ENCODE measurements at places on chromosomes 2 and 18.

DNA sequence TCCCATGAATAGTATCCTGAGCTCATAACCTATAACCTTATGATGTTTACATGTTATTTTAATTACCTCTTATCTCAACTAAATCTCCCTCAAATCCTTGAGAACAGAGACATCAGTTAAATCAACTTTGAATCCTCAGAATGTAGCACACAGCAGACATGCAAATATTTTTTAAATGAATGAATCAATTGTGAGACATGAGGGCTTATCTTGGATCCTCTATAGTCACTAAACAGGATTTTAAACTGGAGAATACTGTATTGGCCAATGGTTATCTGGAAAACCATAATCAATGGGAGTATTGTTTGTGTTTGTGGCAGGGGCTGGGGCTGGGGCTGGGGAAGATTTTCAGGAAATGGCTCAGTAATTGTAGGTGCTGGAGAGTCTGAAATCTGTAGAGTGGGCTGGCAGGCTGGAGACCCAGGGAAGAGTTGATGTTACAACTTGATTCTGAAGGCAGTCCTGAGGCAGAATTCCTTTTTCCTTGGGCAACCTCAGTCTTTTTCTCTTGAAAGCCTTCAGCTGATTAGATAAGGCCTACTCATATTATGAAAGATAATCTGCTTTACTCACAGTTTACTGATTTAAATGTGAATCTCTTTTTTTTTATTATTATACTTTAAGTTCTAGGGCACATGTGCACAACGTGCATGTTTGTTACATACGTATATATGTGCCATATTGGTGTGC, 106.3 kb downstream of the NCOA1 start:
- DNase-seq, result no peak

DNA sequence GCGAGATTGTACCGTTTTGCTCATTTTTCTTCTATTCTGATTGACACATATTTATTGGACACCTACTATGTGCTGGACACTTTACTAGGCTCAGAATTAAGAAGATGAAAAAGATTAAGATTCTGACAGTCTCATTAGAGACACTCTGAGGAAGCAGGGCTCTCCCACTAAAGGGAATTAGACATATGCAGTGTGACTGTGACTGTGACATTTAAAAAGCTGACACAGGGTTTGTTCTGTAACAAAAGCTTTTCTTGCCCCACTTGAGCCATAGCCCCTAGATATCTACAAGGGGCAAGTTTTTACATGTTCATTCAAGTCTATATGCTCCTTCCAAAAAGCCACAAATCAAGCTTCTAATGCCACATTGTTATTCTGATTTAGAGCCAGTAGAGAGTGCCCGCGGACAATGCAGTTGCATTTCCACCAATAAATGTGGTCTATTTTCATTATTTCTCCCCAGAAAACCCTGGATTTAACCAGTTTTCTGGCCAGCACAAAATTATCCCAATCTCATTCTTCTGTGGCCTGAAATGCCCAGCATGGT, 9.8 kb downstream of the ARHGAP25 start:
- no peak for DNase-seq

DNA sequence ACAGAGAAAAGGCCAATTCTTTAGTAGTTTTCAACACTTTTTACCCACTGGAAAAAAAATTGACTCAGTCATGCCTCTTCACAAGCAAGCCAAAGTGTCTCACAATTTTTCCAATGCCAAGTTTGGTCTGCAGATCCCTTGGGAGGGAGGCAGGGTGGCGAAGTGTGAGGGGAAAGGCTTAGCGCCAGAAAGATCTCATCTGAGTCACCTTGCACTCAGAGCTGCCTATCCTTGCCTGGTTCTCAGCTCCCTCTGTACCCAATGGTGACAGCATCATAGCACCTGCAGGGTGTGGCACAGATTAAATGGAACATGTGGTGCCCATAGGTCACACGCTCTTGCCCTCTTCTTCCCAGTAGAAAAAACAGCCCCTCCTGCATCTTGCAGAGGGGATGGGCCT, 55.2 kb upstream of the GYPC start:
- DNase-seq, result no peak

DNA sequence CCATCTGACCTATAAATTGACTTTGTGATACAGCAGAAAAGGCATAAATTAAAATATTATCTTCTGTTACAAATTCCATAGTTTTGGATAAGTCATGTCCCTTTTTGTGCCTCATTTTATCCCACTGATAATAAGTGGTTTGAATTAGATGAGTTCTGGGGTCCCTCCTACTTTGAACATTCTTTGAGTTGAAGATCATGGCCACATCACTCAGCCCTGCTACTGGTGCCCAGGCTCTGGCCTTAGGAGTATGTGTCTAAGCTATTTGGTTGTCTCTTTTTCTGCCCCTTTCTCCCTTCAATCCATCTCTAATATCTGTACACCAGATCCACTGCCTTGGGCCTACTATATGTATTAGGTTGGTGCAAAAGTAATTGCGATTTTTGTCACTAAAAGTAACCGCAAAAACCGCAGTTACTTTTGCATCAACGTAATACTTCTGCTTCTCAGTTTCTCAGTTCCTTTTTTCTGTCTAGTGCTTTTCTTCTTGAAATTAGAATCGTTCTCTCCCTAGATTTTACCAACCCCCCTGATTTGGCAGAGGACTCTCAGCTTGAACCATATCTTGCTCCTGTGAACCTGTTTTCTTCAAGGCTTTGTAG, 362.5 kb upstream of the TNP1 start:
- no peak for DNase-seq

DNA sequence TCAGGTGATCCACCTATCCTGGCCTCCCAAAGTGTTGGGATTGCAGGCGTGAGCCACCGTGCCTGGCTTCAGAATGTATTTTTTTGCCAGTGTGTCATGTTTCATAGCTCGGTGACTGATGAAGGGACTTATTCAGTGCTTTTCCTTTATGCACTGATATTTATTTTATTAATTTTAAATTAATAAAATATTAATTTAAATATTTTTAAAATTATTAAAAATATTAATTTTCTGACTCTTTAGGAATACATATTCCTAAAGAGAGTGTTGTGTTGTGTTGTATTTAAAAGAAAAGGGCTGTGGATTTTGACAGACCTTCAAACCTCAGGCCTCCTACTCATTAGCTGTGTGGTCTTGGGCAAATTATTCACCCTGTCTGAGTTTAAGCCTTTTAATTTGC, 22.3 kb downstream of the RAB27B start:
- no peak for DNase-seq

GRCh38 chr2:227870710-227871374, 589 bp upstream of the DAW1 start:
- no peak for DNase-seq

DNA sequence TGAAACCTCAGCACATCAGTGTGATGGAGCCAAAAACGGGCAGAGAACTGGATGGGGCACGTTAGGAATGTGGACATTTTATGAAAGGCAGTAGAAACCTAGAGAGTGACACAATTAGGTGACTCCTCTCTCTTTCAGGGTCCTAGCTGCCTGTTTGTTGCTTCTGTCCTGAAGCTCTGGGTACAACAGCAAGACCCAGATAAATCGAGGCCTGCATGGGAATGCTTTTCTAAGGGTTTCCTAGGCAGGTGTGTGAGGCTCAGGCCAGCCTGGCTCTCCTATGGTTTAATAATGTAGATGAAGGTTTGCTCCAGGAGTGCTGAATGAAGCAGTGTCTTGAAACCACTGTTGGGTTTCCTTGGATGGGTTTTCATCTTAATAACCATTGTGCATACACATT, 517.1 kb upstream of the RAB6C start:
- no peak for DNase-seq

DNA sequence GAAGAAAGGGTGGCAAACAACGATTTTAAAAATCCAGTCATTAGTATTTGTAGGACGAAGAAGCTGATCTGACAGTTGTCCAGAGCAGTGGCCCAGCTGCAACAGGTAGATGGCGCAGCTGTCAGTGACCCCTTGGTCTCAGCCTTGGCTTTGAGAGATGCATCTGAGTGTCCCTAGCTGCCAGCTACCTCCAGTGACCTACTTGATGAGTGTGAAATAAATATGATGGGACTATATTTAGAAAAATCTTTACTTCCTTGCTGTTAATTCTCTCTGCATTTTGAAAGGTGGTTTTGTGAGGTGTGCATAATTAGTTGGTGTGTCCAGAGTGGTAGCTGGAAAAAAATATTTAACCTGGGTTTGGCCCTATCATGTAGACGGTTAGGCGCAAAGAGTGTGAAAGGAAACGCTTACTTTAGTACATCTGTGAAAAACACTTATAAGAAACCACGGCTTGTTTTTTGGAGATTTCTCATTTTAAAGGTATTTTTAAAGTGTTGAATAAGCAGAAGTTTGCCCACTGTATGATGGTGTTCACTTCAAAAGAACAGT, 963 bp downstream of the INPP1 start:
- no peak for DNase-seq

DNA sequence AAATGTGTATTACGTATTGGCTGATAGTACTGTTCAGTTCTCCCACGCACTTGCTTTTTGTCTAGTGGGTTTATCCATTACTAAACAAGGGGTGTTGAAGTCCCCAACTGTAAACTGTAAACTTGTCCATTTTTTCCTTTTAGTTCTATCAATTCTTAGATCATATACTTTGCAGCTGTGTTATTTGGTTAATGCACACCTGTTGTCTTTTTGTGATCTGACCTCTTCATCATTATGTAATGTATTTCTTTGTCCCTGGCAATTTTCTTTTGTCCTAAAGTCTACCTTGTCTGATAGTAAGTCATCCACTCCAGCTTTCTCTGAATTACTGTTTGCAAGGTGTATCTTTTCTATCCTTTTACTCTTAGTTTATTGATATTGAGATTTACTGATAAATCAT, 21.9 kb downstream of the MCEE start:
- no peak for DNase-seq

DNA sequence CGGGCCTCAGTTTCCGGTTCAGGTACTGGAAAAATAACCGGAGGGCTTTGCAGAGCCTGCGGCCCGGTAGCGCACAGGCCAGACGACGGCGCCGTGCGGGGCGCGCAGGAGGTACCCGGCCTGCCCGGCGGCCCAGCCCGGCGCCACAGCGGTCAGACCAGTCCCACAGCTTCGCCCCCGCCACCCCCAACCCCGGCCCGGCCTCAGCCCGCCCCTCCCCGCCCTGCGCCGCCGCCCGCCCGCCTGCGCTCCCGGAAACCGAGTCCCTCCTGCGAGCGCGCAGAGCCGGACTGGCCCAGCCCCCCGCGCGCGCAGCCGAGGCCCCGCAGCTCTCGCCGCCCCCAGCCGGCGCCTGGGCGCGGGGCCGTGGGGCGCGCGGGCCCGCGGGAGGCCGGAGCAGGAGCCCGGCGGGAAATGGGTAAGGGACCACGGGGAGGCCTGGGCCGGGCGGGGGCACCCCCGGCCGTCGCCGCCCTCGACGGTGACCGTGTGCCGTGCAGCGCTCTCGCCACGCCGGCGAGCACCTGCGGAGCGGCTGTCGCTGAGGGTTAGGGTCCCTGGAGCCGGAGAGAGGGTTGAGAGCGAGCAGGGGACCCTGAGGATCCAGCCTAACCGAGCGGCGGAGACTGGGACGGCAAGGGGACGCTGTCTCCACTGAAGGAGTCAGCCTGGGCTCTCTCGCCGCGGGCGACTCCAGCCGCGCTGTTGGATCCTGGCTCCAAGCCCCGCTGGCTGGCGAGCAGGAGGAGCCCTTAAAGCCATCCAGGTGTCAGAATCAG, 16.5 kb upstream of the PSD4 start:
- DNase-seq, result peak; percentile 47

DNA sequence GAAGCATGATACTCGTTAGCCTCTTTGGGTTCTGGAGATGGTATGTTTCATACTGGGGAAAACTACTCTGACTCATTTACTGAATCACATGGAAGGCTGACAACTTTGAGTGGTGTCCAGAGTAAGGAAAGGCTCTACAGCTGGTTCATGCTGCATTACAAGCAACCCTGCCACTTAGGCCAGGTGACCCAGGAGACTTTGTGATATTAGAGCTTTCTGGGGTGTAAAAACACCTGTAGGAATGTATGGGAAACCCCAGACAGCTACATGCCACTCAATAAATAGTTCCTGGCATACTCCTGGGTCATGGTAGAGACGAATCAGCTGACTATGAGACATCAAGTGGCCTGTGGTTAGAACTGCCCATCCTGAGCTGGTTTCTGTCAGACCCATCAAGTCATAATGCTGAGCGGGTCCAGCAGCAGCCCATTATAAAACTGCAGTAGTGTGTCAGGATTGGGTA, 21.3 kb upstream of the TCF7L1 start:
- no peak for DNase-seq
